ENCODE measurements at places on chromosomes 4 and X. TPM values are rescaled to one million over a fixed set of nuclear protein-coding genes. Genes with fewer than 3 reads are reported as not detected.
A peak's percentile ranks its signal among the peaks of the same experiment; 100 is the strongest.

ARHGAP36 gene
- total RNA-seq = not detected

EXOSC9 gene
- 24.1 TPM for total RNA-seq

DNA sequence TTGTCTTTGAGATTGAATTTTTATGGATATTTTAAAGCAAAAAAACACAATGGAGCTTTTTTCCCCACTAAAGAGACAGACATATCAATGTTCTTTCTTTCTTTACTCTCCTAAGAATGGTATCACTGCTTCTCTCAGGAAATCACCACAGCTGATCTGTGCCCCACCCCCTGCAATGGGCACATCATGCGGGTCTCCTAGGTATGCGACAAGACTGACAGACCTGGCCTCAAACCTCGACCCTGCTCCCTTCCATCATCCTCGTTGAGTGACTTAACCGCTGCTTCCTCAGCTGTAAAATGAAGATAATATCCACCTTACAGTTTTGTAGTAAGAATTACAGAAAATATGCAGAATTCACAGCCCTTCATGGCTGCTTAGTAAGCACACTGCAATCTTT, 58.3 kb downstream of the LEF1 start:
- no peak for DNase-seq
- no peak overlapping the region for H3K27ac ChIP-seq
- no peak overlapping the region for H3K4me3 ChIP-seq
- H3K36me3 ChIP-seq = no peaks in the 10 kb centered on the region

- no peaks in the 10 kb centered on the region for H3K27me3 ChIP-seq
- no peak for DNase-seq
- H3K4me1 ChIP-seq = no peaks in the 10 kb centered on the region
Observed at GRCh38 chr4:144340931-144341330, 200.4 kb upstream of the GYPA start.

DNA sequence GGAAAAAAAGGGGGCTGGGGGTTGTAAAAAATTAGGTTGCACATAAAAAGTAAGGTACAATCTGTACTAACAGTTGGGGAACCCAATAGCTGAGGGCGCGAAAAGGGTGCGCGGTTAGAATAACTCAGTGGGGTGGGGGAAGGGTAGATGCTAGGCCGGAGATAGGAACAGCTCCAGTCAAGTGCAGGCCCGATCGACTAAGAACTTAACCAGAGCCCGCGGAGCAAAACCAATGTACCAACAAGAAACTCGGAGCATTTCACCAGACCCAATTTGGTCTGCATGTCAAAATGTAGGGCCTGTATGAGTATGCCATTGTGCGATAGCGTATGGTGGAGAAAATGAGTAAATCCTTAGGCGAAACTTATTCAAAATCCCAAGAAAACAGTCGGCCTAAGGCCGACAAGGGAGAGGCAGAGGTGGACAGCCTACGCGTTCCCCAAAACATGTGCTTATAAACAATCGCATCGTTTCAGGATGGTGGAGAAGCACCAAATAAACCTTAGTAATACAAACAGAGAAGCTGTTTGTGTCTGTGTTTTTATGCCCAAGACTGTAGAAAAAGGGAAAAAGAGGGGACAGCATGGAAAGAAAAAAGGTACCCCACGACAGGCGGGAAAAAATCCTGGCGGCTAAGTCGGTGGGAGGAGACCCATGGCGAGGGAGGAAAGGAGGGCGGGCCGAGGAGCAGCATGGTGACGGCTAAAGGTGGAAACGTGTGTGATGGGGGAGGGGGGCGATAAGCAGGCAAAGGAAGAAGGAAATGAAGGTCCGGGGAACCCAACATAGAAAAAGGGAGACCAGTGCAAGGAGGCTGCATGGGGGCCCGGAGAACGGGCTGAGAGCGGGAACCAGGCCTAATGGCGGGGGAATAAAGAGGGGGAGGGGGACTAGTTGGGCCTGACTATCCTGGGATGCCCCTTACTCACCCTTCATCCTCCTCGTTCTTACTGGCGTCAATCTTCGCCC, 990 bp downstream of the HNRNPD start:
- peaks cover 40% of the 10 kb centered on the region for H3K4me1 ChIP-seq
- peak overlapping the region; percentile 100 for H3K27ac ChIP-seq
- H3K27me3 ChIP-seq = no peaks in the 10 kb centered on the region
- H3K4me3 ChIP-seq = peak overlapping the region; percentile 96
- DNase-seq = no peak
- no peaks in the 10 kb centered on the region for H3K36me3 ChIP-seq

GRCh38 chrX:47831788-47832187, 4.9 kb upstream of the ZNF81 start:
- no peaks in the 10 kb centered on the region for H3K27me3 ChIP-seq
- H3K27ac ChIP-seq = no peak overlapping the region
- no peaks in the 10 kb centered on the region for H3K4me1 ChIP-seq
- no peak overlapping the region for H3K4me3 ChIP-seq

GRCh38 chr4:94412658-94413038, 39.1 kb upstream of the PDLIM5 start:
- no peak overlapping the region for H3K27ac ChIP-seq
- no peaks in the 10 kb centered on the region for H3K36me3 ChIP-seq
- H3K27me3 ChIP-seq = no peaks in the 10 kb centered on the region

GRCh38 chr4:60724623-60725022, 475.5 kb upstream of the ADGRL3 start:
- H3K4me1 ChIP-seq = no peaks in the 10 kb centered on the region
- H3K27ac ChIP-seq = no peak overlapping the region
- no peaks in the 10 kb centered on the region for H3K36me3 ChIP-seq
- no peak overlapping the region for H3K4me3 ChIP-seq
- DNase-seq = no peak
- H3K27me3 ChIP-seq = no peaks in the 10 kb centered on the region
